Left lobe of liver (tissue), 2 donors: ENCODE measurements at places on chromosomes 3 and 15. TPM values are rescaled to one million over a fixed set of nuclear protein-coding genes. Genes with fewer than 3 reads are reported as not detected.

WDR93 gene
- total RNA-seq = not detected

CAPN7 gene
- 26.8 TPM for total RNA-seq

DUOX2 gene
- 0.10 TPM for total RNA-seq

DNA sequence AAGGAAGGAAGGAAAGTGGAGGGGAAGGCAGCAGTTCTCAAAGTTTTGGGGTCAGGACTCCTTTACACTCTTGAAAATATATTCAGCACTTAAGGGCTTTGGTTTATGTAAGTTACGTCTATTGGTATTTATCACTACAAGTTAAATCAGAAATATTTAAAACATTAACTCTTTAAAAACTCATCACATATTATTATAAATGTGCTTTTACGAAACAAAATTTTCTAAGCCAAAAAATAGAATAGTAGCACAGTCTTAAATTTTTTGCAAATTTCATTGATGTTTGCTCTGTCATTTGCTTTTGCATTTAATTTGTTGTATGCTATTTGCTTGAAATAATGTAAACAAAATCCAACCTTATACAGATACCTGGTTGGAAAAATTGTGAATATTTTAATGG, 7.5 kb downstream of the UBE2Q2 start:
- DNase-seq = no peak

DNA sequence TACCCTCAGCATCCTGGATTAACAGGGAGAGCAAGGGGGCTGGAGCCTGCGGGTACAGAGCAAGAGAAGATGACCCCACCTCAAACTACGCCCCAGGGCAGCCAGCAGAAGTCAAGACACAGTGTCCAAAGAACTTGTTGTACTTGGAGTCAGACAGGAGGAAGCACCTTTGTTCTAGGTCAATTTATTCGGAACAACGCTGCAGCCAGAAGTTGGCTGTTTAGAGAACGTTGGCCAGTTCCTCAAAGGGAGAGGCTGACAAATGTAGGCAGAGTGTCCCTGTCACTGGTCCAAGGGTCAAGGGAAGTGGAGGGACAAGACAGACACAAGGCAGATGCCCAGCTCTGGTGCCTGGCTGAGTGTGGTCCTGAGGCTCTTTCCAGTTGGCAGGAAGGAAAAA, 32.1 kb upstream of the PIAS1 start:
- DNase-seq = peak; percentile 60

DNA sequence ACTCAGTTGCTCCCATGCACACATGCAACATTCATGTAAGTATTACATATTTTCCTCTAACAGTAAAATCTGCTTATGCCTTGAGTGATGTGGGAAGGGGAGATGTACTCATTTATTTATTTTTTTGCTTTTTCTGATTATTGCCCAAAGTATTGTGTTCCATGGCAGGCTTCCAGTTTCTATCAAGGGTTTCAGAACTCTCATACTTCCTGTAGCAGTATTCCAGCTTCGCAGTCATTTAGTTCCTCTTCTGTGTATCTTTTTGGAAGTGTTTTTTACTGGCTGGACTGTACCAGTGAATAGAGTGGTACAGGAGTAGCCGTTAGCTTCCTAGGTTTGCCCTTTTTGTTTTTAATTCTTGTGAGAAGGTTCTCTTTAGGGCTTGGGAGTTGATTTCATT, 26.9 kb downstream of the RAB11A start:
- DNase-seq = no peak

- no peak for DNase-seq
Measured at GRCh38 chr3:114841515-114841914, 305.6 kb downstream of the ZBTB20 start.

- no peak for DNase-seq
Measured at GRCh38 chr3:187628169-187628568, 42.0 kb downstream of the SST start.

- no peak for DNase-seq
Measured at GRCh38 chr15:31609906-31610305, 283.3 kb downstream of the KLF13 start.

DNA sequence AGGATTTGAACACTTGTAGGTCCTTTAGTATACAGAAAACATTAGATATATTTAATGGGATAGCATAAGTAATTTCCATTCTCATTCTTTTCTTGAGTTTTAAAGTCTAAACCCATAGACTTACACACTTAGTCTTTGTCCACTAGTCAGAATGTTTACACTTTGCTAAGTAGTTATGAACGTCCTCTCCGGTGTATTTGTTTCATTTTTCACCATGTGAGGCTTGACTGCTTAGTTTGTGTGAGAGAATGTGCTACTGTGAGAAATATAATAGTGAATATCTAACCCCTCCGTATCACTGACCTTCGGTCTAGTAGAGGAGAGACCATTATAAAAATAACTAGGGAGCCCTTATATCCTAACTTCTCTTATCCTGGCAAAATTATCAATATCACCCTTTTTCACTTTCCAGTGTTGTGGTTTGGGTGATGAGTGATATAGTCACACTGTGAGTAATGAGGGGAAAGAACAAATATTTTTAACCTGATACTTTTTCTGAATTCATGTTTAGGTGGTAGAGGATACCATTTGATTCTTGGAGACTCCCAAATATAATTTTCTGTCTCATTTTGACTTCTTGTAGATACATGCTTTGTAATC, 122.4 kb downstream of the UBE2E2 start:
- no peak for DNase-seq
